ENCODE measurements at places on chromosomes 4 and X. TPM values are rescaled to one million over a fixed set of nuclear protein-coding genes. Genes with fewer than 3 reads are reported as not detected.

GRCh38 chrX:96449191-96449590 is 235.5 kb upstream of the DIAPH2 start:
- H3K36me3 ChIP-seq: no peaks in the 10 kb centered on the region
- no peak overlapping the region for H3K27ac ChIP-seq
- no peak for DNase-seq

- H3K27ac ChIP-seq: no peak overlapping the region
- H3K4me1 ChIP-seq: no peaks in the 10 kb centered on the region
- no peaks in the 10 kb centered on the region for H3K27me3 ChIP-seq
- DNase-seq: no peak
- no peaks in the 10 kb centered on the region for H3K36me3 ChIP-seq
These were observed 25.7 kb downstream of the CXCL13 start for GRCh38 chr4:77631276-77631675.

- H3K27ac ChIP-seq: no peak overlapping the region
- no peak for DNase-seq
- no peaks in the 10 kb centered on the region for H3K27me3 ChIP-seq
- H3K4me1 ChIP-seq: peaks cover 15% of the 10 kb centered on the region
- H3K4me3 ChIP-seq: no peak overlapping the region
These were observed 518.0 kb downstream of the RPA4 start for GRCh38 chrX:97401586-97402136.

DNA sequence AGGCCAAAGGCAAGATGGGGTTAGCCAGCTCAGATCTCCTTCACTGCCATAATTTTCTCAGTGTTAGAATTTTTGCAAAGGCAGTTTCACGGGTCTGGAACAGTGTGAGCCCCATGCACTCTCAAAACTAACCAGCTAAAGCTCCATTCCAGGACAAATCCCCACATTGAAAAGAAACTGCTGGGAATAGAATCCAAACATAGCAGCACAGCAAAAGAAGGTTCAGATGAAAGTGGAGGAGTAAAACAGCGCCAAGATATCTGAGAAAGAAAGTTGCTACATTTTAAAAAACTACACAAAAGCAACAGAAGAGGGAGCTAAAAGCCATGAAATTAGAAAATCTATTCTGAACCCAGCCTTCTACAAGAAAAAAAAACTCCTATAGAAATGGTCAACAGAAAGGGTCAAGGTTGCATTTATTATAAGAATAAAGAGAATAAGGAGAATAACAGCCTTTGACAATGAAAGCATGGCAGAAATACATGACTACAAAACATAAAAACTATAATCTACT is 39.6 kb upstream of the SLC7A3 start:
- no peak overlapping the region for H3K27ac ChIP-seq
- H3K36me3 ChIP-seq: no peaks in the 10 kb centered on the region
- H3K4me3 ChIP-seq: no peak overlapping the region
- no peaks in the 10 kb centered on the region for H3K4me1 ChIP-seq
- H3K27me3 ChIP-seq: no peaks in the 10 kb centered on the region

- H3K4me3 ChIP-seq: no peak overlapping the region
- no peaks in the 10 kb centered on the region for H3K27me3 ChIP-seq
- DNase-seq: no peak
- no peaks in the 10 kb centered on the region for H3K4me1 ChIP-seq
These were observed 75.5 kb downstream of the NAF1 start for GRCh38 chr4:163090997-163091684.

TMEM131L gene
- polyA plus RNA-seq: 44.1 TPM

GRCh38 chr4:83112678-83113428 is 1.7 kb downstream of the PLAC8 start:
- H3K36me3 ChIP-seq: no peaks in the 10 kb centered on the region
- peak overlapping the region; percentile 81 for H3K27ac ChIP-seq
- peak; percentile 53 for DNase-seq
- peak overlapping the region; percentile 91 for H3K4me3 ChIP-seq
- no peaks in the 10 kb centered on the region for H3K27me3 ChIP-seq
- H3K4me1 ChIP-seq: peaks cover 48% of the 10 kb centered on the region

GRCh38 chr4:20490734-20491133 is 209.5 kb upstream of the PACRGL start:
- no peak overlapping the region for H3K27ac ChIP-seq
- no peaks in the 10 kb centered on the region for H3K27me3 ChIP-seq
- DNase-seq: no peak
- no peak overlapping the region for H3K4me3 ChIP-seq
- H3K4me1 ChIP-seq: no peaks in the 10 kb centered on the region

- no peaks in the 10 kb centered on the region for H3K36me3 ChIP-seq
- no peak for DNase-seq
- H3K27ac ChIP-seq: no peak overlapping the region
- H3K27me3 ChIP-seq: no peaks in the 10 kb centered on the region
These were observed 36.4 kb upstream of the PLAC1 start for GRCh38 chrX:134694333-134695322.

GPRASP1 gene
- polyA plus RNA-seq: 6.9 TPM

DNA sequence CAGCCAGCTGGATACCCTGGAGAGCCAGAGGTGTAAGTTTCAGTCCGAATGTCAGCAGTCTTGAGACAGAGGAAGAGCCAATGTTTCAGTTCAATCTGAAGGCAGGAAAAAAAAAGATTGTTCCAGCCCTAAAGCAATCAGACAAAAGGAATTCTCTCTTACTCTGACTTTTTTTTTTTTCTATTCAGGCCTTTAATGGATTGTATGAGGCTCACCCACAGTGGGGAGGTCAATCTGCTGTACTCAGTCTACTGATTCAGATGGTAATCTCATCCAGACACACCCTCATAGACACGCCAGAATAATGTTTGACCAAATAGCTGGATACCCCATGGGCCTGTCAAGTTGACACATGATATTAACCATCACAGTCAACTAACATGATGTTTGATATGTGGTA is 51.9 kb downstream of the TEX13A start:
- no peak overlapping the region for H3K4me3 ChIP-seq
- H3K4me1 ChIP-seq: no peaks in the 10 kb centered on the region
- no peaks in the 10 kb centered on the region for H3K27me3 ChIP-seq
- no peak overlapping the region for H3K27ac ChIP-seq
- no peaks in the 10 kb centered on the region for H3K36me3 ChIP-seq

GRCh38 chrX:9207142-9207541 is 173.2 kb upstream of the FAM9B start:
- DNase-seq: no peak
- H3K4me1 ChIP-seq: no peaks in the 10 kb centered on the region
- H3K36me3 ChIP-seq: no peaks in the 10 kb centered on the region

All from CD4-positive, CD25-positive, alpha-beta regulatory T cell (primary cell).